Activated CD4-positive, alpha-beta T cell treated with anti-CD3 and anti-CD28 coated beads, Interleukin-2, Interleukin-6, amounts not matched to agents 100 ng/mL and 50 ng/mL, durations not matched to agents 16 hours and 8 hours (primary cell): ENCODE measurements at places on chromosomes 5 and 9.

DNA sequence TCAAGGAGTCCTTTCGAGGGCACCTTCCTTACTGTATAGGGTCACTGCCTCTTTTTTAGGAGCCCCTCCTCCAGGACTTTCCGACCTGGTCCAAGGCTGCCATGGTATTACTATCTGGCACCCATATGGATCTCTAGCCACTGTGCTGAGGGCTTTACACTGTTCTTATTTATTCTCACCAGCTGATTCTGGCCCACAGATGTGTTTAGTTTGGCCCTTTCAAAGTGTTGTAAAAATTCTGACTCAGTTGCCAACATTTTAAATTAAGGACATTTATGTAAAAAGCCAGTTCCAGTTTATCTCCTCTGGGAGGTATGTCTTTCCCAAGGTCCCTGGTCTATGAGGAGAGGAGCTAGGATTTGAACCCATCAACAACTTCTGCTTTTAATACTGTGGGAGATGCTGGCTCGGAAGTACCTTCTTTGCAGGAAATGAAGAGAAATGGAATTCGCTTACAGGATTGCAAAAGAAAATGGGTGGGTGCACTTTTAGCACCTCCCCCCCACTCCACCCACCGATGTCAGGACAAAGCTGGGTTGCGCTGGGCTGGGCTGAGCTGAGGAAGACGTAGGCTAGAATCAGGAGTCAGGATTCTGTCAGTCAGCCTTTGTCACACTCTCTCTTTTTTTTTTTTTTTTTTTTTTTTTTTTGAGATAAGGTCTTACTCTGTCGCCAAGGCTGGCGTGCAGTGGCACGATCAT, 7.8 kb downstream of the JADE2 start:
- no peak for DNase-seq

DNA sequence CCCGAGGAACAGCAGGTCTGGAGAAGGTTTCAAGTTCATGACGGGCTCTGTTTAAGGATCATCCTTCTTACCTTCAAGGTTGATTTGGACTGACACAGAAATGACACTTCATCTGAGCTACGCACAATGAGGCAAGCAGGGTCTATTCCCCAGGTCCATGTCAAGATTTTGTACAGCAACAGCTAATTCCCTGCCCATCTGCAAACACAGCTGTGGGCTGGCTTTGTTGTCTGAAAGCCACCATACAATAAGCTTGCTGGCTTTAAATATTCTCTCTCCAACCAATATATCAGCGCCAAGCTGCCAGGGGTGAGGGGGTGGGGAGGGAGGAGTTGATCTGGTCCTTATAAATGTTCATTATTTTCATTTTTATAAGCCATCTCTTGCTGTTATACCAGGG, 92.0 kb downstream of the OTULIN start:
- DNase-seq, result no peak

- DNase-seq, result no peak
These were observed 33.0 kb upstream of the NCS1 start for GRCh38 chr9:130139251-130139650.

DNA sequence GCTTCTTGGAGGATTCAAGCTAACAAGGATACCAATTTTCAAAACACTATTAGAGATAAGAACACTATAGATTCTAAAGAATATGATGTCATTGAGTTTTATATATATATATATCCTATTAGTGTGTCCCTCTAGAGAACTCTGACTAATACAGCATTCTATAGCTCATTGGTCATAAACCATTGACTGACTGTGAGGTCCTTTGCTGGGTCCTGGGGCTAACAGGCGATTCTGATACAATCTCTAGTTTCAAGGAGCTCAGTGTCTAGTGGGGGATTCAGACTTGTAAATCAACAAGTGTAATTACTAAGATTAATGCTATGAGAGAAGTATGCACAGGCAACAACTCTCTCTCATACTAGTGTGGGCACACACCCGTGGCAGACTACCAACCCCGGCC, 234.5 kb downstream of the DENND1A start:
- DNase-seq, result no peak

DNA sequence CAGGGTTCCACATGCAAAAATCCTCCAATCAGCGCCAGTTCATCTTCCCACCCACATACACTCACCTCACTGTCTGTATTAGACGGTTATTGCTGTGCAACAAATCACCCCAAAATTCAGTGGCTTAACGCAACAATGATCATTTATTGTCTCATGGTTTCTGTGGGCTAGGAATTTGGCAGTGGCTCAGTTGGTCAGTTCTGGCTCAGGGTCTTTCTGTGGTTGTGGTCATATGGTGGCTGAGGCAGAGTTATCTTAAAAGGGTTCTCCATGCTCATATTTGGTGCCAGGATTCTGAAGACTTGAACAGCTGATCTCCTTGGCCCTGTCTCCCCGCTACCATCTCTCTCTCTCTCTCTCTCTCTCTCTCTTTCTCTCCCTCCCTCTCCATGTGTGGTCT, 12.9 kb downstream of the ZNF618 start:
- no peak for DNase-seq

DNA sequence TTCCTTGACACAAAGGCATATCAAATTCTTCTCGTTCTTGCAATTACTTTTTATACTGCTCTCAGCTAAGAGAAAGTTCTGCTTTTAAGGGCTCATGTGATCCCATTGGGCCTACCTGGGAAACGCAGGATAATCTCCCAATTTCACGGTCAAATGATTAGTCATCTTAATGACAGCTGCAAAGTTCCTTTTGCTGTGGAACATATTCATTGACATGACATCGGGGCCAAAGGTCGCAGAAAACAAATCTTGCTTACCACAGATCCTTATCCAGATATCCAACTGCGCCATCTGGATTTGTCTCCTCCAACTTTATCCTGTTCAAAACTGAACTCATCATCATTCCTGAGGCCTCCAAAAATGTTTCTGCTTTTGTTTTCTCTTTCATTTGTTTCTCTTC, 1085.6 kb upstream of the WWC1 start:
- DNase-seq, result no peak

DNA sequence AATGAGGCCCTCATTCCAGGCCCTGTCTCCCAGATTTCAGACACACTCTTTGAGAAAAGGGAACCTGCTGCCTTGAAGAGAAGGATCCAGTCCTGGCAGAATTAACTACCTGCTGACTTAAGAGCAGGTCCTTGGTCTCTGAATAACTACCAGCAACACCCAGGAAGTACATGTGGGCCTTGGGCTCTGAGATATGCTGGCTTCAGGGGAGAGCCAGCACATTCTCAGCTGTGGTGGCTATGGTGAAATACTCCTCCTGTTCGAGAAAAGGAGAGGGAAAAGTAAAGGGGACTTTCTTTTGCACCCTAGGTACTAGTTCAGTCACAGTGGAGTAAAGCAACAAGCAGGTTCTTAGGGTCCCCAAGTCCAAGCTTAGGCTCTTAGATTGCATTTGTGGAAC, 120.0 kb downstream of the HMHB1 start:
- no peak for DNase-seq

GRCh38 chr5:108459769-108460168, 77.9 kb upstream of the FBXL17 start:
- DNase-seq, result no peak

DNA sequence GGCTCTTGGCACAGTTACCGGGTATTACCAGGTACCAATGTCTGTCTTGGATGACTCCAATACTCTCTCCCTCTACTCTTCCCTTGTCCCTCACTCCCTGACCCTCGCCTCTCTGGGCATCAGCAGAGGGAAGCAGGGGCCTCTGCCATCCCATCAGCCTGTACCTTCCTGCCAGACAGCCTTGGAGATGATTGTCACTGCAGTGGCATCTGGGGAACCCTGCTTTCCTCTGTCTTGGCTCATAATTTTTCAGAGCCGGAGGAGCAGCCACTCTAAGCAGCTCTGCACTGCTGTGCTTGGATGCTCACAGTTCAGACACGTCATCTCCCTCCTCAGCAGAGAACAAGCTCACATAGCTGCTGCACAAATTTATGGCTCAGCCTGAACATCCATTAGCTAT, 274.1 kb downstream of the SMARCA2 start:
- no peak for DNase-seq

DNA sequence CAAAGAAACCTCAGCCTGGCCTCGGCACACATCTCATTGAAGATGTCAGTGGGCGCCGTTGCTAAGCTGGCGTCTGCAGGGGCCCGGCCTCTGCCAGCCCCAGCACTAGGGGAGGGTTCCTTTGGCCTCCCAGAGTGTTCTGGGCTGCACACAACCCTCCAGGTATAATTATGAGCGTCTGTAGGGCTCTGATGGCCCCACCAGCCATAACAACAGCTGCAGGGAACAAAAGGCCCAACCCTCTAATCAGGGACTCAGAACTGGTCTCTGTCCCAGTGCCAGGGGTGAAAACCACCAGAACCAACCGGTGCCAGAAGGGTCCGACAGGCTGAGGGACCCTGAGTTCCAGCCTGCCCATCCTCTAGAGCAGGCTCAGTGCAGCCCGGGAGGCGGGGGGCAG, 39.5 kb upstream of the SLC12A7 start:
- no peak for DNase-seq

DNA sequence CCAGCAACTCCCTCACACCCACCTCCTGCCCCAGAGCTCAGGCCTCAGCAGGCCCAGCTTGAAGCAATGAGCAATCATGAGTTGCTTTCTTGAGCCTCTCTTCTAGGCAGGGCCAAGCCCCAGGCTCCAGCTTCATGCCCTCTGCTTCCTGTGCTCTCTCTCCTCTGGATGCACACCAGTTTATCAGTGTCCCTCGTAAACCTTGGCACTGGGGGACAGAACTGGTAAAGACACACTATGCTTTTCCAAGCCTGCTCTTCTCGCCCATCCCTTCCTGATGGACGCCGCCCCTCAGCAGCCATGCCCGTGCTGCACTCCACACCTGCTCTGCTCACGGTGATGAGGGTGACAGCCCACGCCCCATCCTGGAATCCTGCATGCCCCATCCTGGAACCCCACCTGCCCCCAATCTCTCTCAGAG, 49.4 kb upstream of the ORM1 start:
- no peak for DNase-seq

DNA sequence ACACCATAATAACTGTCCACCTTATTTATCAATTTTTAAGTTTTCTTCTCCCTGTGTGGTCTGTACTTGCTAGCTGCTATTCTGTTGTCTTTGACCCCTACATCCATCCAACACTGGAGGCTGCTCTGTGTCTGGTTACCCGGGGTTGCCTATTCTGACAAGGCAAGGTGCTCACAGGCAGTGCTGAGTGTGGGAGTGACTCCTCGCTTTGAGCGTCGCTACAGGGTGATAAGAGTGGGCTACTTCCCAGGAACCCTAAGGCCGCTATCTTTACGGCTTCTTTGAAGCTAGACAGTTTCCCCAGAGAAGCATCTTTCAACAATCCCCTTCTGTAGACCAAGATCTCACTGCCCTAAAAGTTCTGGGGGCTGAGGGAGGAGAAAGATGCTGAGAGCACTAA, 35.3 kb downstream of the NSUN2 start:
- no peak for DNase-seq

- no peak for DNase-seq
These were observed 284.9 kb downstream of the TMEM38B start for GRCh38 chr9:105979290-105979689.

- no peak for DNase-seq
These were observed 56.9 kb downstream of the MYO10 start for GRCh38 chr5:16879191-16879590.

DNA sequence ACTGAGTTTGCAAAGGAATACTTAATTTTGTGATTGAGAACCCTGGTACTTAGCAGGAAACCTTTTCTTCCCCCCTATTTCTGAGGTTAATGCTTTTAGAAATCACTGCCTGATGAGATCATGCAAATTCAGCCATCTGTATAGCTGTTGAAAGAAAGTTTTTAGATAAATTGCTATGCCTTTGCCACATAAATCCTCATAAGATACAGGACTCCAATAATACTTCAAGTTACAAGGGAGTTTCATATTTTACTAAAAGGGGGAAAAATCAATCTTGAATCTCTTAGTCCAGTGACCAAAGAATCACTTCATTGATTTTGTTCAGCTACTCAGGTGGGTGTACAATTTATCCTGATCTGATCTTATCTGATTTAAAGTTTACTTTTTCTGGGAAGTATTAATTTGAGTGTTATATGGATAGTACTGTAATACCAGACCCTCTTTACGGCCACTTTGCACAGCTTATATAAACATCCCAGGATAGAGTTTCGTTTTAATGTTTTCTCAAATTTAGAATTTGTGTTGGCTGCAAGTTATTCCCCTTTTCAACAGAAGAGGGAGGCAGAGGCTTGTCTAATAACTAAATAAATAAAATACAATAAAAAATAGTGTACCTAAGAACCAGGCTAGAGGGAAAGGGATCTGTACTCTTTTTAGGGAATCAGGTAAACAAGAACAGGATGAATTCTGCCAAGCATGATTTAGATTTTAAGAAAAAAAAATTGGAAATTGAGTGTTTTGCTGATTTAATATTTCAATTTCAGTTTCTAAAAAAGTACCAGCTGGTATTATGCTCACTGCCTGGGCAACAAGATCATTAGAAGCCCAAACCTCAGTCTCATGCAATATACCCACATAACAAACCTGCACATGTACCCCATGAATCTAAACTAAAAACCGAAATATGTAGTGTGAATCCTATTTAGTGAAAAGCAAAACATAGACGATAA, 69.1 kb downstream of the PSAT1 start:
- DNase-seq, result no peak

- no peak for DNase-seq
These were observed 71.9 kb downstream of the ITGA1 start for GRCh38 chr5:52859628-52860027.

DNA sequence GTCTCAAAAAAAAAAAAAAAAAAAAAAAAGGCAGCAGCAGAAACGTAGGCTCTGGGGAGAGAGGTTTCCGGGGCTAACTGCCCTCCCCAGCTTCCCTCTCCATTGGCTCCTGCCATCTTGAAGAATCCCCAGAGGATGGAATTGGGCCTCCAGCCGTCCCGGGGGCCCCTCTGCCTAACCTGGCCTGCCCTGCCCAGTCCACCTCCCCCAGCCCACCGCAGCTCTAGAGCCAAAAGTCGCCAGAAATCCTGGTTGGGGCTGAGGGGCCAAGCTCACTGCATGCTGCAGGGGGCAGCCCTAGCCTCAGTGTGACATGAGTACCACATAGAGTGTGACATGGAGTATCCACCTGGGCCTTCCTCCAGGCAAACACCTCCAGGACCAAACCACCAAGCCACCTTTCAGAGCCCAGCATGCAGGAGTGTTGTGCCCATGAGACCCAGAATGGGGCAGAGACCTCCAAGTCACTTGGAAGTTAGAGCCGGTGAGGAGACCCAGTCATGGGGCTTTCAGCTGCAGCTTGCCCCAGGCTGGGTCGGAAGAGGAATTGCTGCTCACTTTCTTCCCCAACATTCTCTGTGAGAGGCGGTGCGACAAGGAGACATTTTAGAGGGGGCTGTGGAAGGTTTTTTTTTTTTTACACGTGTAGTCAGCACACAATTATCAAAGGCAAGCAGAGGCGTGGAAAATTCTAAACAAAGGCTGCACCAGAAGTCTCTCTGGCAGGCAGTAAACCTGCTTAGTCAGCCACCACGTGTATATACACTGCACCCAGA, 17.6 kb downstream of the CD74 start:
- no peak for DNase-seq

DNA sequence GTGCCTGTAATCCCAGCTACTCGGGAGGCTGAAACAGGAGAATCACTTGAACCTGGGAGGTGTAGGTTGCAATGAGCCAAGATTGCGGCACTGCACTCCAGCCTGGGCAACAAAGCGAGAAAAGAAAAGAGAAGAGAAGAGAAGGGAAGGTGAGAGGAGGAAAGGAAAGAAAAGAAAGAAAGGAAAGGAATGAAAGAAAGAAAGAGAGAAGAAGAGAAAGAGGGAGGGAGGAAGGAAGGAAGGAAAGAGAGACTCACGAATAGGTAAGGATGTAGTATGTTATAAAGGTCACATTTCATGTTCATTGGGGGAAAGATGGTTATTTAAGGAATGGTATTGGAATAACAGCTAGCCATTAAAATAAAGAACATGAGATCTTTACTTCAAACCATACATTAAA, 10.4 kb upstream of the ANP32B start:
- DNase-seq, result no peak

- DNase-seq, result peak; percentile 14
These were observed 612 bp upstream of the ATG10 start for GRCh38 chr5:81971111-81971711.
